ENCODE measurements at places on chromosomes 3 and 15.

DNA sequence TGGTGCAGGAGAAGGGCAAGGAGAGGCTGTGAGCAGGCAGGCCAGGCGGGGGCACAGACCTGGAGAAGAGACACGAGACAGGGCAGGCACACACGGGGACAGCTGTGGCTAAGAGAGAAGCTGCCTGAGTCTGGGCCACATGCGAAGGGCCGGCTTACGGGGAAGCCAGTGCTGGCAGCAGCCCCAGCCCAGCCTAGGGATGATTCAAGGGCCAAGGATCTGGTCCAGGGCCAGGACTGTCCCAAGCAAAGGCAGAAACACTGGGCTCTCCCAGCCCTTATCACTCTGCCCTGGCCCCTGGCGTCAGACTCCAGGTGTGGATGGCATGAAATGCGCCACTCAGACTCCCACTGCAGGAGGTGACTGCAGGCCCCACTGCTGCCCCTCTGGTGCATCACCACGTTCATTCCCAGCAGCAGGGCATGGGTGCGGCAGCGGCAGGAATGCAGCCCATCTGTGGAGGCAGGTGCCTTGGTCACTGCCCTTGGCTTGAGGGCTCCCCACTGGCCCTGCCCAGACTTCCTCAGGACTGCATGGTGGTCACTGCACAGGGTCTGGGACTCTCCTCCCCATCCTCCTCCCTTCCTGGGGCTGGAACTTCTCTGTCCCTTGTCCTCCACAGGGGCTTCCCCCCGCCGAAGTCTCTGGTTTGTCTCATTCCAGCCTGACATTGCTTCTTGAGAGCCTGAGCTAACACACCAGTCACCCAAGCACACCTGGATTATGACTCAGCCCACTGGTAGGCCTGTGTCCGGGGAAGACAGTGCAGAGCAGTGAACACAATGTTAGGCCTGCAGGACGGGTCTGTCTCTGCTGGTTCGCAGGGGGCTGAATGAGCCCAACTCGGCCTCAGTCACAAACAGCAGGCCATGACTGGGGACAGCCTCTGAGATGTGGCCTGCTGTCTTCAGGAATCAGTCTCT is 69.3 kb downstream of the TBC1D2B start:
- no peak overlapping the region for H3K4me3 ChIP-seq
- peak overlapping the region; percentile 1 for H3K27ac ChIP-seq
- H3K4me1 ChIP-seq = peaks cover 48% of the 10 kb centered on the region
- no peaks in the 10 kb centered on the region for H3K27me3 ChIP-seq
- DNase-seq = peak; percentile 81

GRCh38 chr15:93497291-93497690 is 408.3 kb upstream of the RGMA start:
- H3K36me3 ChIP-seq = no peaks in the 10 kb centered on the region
- H3K27ac ChIP-seq = no peak overlapping the region
- no peak overlapping the region for H3K4me3 ChIP-seq
- DNase-seq = no peak
- no peaks in the 10 kb centered on the region for H3K27me3 ChIP-seq

GRCh38 chr3:189404797-189405484 is 226.2 kb upstream of the TP63 start:
- no peaks in the 10 kb centered on the region for H3K27me3 ChIP-seq
- no peak for DNase-seq
- H3K27ac ChIP-seq = no peak overlapping the region
- H3K36me3 ChIP-seq = no peaks in the 10 kb centered on the region
- no peak overlapping the region for H3K4me3 ChIP-seq

DNA sequence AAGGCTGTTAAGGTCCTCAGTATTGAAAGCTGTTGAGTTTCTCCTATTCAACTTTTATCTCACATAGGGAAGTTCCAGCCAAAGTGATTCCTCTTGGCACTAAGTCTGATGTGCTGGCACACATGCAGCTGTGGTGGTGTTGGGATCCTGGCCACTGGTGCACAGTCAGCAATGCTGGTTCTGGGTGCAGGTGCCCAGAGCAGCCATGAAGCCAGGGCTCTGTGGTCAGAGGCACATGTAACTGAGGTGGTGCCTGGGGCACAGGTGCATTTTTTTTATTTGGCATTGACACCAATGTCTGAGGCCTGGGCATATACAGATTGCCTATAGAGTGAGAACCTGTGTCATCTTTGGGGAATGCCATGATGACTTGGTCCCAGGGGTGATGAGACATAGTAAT is 271.4 kb downstream of the POLQ start:
- no peaks in the 10 kb centered on the region for H3K27me3 ChIP-seq
- no peak overlapping the region for H3K27ac ChIP-seq
- H3K4me1 ChIP-seq = no peaks in the 10 kb centered on the region
- H3K36me3 ChIP-seq = no peaks in the 10 kb centered on the region

- no peak for DNase-seq
- no peak overlapping the region for H3K27ac ChIP-seq
- H3K4me1 ChIP-seq = no peaks in the 10 kb centered on the region
- H3K36me3 ChIP-seq = no peaks in the 10 kb centered on the region
- H3K27me3 ChIP-seq = no peaks in the 10 kb centered on the region
Observed at GRCh38 chr3:155651489-155652218, 93.2 kb downstream of the PLCH1 start.

DNA sequence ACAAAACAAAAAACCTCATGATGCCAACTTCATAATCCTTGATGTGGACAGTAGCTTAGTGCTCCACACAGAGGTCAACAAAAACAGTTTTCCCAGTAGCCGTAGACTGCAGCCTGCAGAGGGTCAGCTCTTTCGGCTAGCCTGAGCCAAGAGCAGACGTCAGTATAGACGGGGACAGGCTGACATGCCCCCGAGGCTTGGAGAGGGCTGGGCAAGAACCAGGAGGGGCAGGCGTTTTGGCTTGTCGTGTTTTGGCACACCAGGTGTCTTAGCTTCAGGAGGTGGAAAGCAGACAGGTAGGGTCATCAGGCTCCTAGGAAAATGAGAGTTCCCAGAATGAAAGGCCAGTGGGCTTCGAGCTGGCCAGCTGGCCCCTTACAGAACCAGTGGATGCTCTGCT is 21.8 kb downstream of the CAND2 start:
- DNase-seq = no peak
- H3K36me3 ChIP-seq = peaks cover 92% of the 10 kb centered on the region
- H3K4me3 ChIP-seq = no peak overlapping the region
- H3K4me1 ChIP-seq = no peaks in the 10 kb centered on the region

GRCh38 chr3:13934315-13934714 is 54.4 kb upstream of the WNT7A start:
- no peak overlapping the region for H3K4me3 ChIP-seq
- H3K4me1 ChIP-seq = no peaks in the 10 kb centered on the region
- H3K36me3 ChIP-seq = no peaks in the 10 kb centered on the region
- no peak overlapping the region for H3K27ac ChIP-seq
- DNase-seq = no peak

DNA sequence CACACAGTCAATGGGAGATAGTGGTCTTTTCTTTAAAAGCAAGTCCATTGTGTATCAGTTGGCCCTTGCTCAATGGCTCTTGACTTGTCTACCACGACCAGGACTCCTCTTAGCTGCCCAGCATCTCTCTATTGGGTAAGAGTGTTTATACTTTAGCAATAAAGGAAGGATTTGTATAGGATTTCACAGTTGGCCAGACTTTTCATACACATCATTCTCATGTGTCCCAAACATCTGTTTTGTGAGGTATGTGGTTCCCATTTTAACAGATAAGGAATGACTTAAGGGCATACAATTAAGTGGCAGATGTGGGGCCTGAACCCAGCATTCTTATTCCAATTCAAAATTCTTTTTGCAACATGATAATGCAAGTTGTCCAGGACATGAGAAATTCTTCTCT is 191.5 kb downstream of the CHST2 start:
- no peaks in the 10 kb centered on the region for H3K36me3 ChIP-seq
- no peak overlapping the region for H3K4me3 ChIP-seq
- no peaks in the 10 kb centered on the region for H3K27me3 ChIP-seq
- H3K4me1 ChIP-seq = peaks cover 5% of the 10 kb centered on the region
- H3K27ac ChIP-seq = no peak overlapping the region
- DNase-seq = no peak

- no peak for DNase-seq
- no peak overlapping the region for H3K4me3 ChIP-seq
- H3K4me1 ChIP-seq = no peaks in the 10 kb centered on the region
- no peak overlapping the region for H3K27ac ChIP-seq
Observed at GRCh38 chr3:46680298-46680826, 13.1 kb downstream of the ALS2CL start.

GRCh38 chr15:68375191-68375631 is 56.8 kb downstream of the ITGA11 start:
- no peak overlapping the region for H3K27ac ChIP-seq
- H3K36me3 ChIP-seq = no peaks in the 10 kb centered on the region
- peaks cover 10% of the 10 kb centered on the region for H3K4me1 ChIP-seq
- peak; percentile 29 for DNase-seq

DNA sequence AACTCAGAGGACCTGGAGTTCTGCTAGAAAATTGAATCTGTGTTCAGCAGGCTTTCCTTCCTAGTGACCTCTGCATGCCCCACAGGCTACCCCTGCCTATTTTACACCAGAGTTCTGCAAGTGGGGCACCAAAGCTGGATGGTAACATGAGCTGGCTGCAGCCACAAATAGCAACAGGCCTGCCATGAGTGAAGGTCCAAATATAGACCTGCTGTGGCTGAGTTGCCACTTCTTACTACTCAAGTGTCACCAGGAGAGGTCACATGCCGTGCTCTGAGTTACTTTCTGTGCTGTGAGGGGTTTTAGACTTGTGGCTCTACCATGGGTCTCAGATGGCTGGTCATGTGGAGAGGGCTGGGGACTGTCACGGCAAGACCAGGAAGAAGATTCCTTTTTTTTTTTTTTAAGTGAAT is at the start of gene FSD2:
Gene FSD2, minus strand, starts transcription at position 76 of the 413 bp plus-strand sequence. CDS start 18,679 bp downstream, outside the sequence.
- no peak for DNase-seq
- H3K36me3 ChIP-seq = no peaks in the 10 kb centered on the region

GRCh38 chr3:176321099-176321498 is 876.2 kb downstream of the TBL1XR1 start:
- no peaks in the 10 kb centered on the region for H3K4me1 ChIP-seq
- no peaks in the 10 kb centered on the region for H3K27me3 ChIP-seq
- no peak overlapping the region for H3K27ac ChIP-seq
- no peaks in the 10 kb centered on the region for H3K36me3 ChIP-seq
- no peak for DNase-seq

DNA sequence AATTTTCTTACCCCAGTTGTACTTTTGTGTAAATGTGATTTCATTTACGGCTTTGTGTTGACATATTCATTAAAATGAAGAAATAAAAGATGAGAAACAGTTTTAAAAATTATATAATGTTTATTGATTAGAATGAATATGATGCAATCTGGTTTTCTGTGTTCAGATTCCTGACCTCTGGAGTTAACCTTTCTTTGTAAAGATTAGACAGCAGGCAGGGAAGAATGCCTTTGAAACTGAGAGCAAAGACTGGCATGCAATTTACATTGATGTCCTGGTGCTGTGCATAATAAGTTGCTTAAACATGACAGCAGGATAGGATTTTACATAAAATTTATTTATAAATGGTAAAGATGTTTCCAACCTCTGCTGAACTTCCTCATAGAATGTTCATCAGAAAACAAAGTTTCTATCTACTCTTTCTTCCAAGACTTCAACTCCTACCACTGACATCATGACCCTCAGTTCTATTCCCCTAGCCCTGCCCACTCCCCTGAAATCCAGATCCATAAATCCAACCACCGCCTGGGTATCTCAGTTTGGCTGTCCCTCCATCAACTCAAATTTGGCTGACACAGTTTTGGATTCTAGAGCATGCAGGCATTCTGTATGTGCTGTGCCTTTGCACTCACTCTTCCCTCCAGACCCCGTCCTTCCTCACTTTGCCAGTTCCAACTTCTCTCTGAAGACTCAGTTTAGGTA is 1.7 kb downstream of the HGD start:
- no peak for DNase-seq
- peaks cover 14% of the 10 kb centered on the region for H3K4me1 ChIP-seq
- no peak overlapping the region for H3K27ac ChIP-seq
- no peaks in the 10 kb centered on the region for H3K36me3 ChIP-seq

DNA sequence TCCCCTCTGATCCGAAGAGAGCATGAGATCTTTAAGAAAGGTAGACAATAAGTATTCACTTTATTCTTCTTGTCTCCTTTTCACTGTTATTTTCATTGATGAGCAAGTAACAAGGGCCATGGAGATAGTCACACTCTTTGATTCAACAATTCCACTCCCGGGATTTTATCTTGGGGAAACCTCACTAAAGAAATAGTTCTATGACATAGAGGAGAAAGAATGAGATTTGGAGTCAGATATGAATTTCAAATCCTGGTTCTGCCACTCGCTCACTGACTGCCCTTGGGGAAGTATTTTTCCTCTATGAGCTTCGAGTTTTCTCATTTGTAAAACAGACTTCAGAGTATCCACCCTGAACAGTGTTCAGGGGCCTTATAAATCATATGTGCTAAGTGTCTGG is 514.6 kb downstream of the NLGN1 start:
- no peak overlapping the region for H3K27ac ChIP-seq
- no peaks in the 10 kb centered on the region for H3K4me1 ChIP-seq
- H3K27me3 ChIP-seq = no peaks in the 10 kb centered on the region
- H3K4me3 ChIP-seq = no peak overlapping the region
- no peak for DNase-seq

DNA sequence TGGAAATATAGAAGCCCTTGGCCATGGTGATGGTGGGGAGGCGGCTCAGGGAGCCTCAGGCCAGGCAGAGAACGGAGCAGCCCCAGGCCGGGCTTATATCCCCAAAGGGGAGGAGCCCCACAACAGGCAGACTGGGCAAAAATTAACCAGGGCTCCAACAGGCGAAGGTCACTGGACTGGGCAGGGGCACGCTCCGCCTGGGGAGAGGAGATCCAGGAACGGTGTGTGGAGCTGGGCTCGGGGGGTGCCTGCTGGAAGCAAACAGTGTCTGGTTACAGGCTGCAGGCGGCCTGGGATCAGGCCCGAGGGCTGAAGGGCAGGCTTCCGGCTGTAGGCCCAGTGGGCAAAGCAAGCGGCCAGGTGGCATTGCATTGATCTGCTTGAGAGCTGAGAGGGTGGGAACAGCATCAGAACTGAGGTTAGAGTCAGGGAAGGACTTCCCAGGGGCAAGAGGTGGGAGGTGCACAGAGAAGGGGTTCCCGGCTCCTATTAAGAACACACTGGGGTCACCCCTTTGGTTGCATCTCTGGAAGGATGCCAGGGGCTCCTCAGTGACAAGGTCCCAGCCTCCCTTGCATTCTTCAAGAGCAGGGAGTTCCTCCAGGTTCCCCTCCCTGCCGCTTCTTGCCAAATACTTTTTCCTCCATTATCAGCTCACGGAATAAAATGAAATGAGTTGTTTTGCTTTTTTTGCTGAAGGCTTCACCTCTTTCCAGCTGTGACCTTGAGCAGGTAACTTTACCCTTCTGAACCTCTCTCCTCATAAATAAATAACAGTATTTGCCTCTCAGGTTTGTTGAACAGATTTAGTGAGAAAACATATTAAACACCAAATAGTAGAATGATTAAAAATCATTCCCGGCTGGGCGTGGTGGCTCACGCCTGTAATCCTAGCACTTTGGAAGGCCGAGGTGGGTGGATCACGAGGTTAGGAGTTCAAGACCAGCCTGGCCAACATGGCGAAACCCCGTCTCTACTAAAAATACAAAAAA is 7.8 kb downstream of the ANPEP start:
- H3K36me3 ChIP-seq = no peaks in the 10 kb centered on the region
- no peak overlapping the region for H3K4me3 ChIP-seq
- no peaks in the 10 kb centered on the region for H3K27me3 ChIP-seq
- DNase-seq = no peak
- H3K27ac ChIP-seq = no peak overlapping the region
- no peaks in the 10 kb centered on the region for H3K4me1 ChIP-seq

GRCh38 chr3:117404730-117405129 is 695.2 kb downstream of the TUSC7 start:
- no peak overlapping the region for H3K4me3 ChIP-seq
- H3K27ac ChIP-seq = no peak overlapping the region
- H3K36me3 ChIP-seq = no peaks in the 10 kb centered on the region
- no peak for DNase-seq
- no peaks in the 10 kb centered on the region for H3K4me1 ChIP-seq
